ENCODE measurements at places on chromosomes 2 and 18.

- DNase-seq = no peak
Measured at GRCh38 chr2:75102011-75102410, 97.3 kb downstream of the TACR1 start.

GRCh38 chr2:28357948-28358667 lies 34.5 kb upstream of the FOSL2 start:
- no peak for DNase-seq

GRCh38 chr2:15145046-15145817 lies 415.9 kb downstream of the NBAS start:
- DNase-seq = no peak

DNA sequence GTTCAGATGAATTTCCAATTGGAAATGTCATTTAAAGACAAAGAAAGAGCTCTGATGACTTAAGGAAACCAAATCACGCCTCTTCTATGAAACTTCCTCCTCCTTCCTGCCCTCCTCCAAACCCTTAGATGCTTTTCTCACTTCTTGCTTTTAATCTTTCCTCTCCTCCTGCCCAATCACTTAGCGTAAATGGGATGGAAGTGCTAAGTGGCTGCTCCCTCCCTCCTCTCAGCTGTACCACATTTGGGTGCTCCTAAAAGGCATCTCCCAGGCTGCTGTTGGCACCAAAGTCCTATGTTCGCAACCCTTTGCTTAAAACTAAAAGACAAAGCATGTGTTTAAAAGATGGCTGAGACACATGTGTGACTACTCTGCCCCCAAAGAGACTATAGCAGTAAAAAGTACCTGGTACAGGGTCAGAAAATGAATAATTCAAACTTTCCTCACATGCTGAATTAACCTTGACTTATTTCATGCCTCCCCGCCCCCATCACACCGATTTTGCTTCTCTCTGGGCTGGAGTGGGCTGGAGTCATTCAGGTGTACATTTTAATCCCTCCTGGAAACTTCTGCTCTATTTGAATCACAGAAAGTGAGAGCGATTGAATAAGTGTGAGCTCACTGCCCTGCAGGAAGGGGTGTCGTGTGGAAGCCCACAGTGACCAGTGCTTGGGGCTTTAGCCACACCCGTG lies 59.2 kb upstream of the KLF7 start:
- DNase-seq = no peak

- DNase-seq = no peak
Measured at GRCh38 chr2:88838165-88838635, 146.7 kb downstream of the RPIA start.

GRCh38 chr2:3222636-3223035 lies 155.0 kb downstream of the EIPR1 start:
- DNase-seq = no peak

- DNase-seq = no peak
Measured at GRCh38 chr2:166112193-166112605, 15.6 kb downstream of the SCN1A start.

GRCh38 chr2:136384531-136385303 lies 266.8 kb upstream of the CXCR4 start:
- DNase-seq = peak; percentile 18

DNA sequence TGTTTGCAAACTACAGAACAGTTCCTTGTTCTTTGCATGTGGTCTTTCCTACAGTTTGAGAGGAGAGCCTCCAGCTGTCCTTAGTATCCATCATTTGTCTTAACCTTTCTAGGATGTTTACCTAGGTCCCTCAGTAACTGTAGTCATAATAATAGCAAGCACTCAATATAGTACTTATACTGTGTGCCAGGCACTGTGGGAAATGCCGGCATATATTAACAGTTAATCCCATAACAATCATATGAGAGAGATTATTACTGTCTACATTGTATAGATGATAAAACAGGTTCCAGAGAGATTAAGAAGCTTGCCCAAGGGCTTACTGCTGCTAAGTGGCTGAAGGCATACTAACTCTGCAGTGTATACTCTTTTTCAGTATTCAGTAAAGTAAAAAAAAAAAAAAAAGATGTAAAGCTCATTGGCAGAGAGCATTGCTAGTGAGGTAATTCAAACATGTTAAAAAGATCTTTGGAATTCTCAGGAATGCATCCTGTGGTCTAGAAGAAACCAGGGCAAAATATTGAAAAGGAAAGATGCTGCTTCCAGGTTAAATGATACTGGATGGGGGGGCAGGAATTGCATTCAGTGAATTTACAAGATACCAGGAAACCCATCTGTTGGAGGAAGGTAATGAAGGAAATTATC lies 72.3 kb downstream of the SPTBN1 start:
- peak; percentile 37 for DNase-seq

GRCh38 chr2:20072436-20073158 lies 21.2 kb upstream of the LAPTM4A start:
- no peak for DNase-seq

DNA sequence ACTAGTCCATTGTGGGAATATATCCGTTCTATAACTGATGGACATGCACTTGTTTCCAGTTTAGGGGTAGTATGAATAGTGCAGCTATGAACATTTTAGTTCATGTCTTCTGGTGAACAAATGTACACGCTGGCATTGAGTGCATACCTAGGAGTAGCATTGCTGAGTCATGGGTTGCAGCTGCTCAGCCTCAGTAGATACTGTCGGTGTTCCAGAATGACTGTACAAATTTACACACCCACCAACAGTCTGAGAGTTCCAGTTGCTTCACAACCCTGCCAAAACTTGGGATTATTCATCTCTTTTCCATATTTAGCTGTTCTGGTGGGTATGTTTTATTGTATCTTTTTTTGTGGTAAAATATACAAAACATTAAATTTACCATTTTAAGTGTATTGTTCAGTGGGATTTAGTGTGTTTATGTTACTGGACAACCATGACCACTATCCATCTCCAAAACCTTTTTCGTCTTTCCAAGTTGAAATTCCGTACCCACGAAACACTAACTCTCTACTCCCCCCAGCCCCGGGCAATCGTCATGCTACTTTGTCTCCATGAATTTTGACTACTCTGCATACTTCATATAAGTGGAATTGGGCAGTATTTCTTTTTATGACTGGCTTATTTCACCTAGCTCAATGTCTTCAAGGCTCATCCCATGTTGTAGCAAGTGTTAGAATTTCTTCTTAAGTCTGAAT lies 281.0 kb downstream of the PRKCE start:
- peak; percentile 52 for DNase-seq
